ENCODE measurements at places on chromosomes 3 and 15.

GRCh38 chr3:136166507-136166906 lies 29.6 kb downstream of the MSL2 start:
- DNase-seq: no peak

DNA sequence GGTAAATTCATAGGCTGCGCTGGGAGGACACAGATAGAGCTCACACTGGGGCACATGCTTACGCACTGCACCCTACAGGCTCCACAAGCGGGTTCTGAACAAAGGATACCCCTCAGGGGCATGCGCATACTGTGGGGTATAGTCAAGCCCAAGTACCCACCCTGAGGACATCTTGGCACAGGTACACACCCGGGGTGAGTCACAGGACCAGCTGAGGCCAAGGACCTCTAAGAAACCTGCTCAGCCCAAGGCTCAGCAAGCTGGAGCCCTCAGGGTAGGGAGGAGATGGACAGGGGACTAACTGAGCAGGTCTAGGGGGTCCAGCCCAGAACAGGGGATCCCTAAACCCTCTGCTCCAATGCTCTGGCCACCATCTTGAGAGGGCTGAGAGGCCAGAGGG lies 3.3 kb downstream of the SHISA5 start:
- no peak for DNase-seq

- DNase-seq: no peak
Observed at GRCh38 chr3:154886437-154886836, 193.7 kb upstream of the MME start.

DNA sequence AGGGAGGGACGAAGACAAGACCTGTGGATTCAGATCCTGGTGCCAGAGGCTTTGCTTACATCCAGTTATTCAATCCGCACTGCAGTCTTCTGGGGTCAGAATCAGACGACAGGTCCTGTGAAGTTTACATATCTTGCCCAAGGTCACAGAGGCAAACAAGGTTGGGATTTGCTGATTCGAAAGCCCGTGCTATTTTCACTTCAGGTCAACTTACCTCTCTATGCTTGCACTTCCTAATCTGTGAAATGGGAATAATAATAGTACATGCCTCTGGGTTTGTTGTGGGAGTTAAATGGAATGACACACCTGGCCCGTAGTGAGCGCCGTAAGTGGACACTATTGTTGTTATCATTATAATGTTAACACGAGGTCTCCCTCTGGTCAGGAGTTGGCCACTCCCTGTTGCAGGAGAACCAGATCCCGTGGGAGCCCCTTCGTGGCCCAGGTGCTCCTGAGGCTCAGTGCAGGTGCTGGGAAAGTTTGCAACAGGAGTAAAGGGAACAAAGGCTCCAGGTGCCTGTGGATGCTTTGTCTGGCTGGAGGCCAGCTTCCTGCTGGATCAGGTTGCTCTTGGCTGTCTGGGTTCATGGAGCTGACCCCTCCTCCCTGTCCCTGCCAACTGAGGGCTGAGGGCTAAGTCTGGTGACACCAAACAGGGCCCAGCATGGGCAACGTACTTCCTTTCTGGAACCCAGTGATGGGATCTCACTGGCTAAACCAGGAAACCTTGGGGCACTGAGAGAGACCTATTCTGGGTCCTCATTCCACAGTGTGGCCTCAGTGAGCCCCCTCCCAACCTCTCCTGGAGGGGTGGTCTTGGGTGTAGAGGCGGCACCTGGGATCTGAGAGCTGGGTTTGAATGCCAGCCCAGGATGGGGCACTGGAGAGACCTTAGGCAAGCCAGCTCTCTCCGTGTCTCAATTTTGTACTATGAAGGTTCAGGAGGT lies 40.1 kb upstream of the SEMA4B start:
- DNase-seq: no peak

GRCh38 chr15:50800715-50801114 lies 35.2 kb upstream of the SPPL2A start:
- DNase-seq: no peak

DNA sequence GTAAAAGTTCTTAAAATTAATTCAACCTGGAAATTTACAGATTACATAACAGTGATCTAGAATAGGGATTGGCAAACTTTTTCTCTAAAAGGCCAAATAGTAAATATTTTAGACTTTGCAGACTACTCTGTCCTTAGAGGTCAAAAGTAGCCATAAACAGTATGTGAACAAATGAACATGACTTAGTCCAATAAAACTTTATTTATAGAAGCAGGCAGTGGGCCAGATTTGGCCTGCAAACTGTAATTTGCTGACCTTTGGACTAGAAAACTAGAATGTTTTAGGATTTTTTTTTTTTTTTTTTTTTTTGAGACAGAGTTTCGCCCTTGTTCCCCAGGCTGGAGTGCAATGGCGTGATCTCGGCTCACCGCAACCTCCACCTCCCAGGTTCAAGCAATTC lies 12.1 kb downstream of the SENP8 start:
- DNase-seq: no peak

DNA sequence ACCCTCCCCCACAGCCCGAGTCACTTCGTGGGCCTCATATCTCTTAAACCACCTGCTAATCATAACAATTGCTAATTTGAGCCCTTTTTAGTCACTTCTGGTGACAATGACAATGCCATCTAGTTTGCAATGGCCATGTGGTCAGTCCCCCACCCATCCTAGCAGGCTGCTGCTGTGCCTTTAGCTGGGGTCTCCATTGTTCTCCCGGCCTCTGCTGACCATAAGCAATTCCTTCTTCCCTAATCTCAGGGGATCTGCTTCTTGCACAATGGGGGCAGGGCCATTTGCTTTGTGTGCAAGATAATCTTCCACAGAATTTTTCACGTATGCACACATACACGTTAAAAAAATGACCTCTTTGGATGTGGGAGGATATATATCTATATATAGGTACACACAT lies 406.1 kb upstream of the ONECUT1 start:
- DNase-seq: no peak

DNA sequence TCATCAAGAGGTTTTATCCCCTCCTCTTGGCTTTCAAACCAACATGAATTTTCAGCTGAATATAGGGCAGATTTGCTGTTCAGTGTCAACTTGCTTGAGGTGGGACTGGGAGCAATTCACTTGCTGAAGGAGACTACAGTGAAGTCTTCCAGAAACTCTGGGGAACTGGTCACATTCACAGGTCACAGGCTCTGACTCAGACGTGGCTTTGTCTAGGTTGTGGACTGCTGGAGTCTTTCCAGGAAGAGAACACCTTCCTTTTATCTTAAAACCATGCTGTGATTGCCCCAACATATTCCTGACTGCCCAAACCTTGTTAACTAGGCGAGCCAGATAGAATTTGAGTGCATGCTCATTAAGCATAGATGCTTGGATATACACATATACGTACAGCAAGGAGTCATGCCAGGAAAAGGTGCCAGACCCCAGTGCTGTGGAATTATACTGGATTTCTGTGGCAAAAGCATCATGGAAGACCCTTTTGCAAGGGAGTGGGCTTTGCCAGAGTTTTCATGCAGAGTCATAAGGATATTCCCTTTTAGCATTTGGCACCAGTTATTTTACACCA lies 399.1 kb upstream of the TBL1XR1 start:
- no peak for DNase-seq

DNA sequence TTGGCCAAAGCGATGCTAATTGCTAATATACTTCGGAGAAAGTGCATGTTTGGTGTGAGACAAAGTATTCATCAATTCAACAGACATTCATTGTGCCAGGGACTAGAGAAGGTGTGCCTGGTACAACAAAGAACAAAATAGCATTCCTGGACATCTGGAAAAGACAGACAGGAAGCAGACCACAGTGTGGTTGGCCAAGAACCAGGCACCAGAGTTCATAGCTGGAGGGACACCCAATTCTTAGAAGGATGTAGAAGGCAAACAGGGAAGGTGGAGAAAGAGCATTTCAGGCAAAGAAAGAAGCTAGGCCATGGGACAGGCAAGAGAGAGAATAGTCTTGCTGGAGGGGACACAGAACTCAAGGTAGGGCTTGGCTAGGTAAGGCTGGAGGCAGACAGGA lies 105.8 kb upstream of the ETV5 start:
- DNase-seq: no peak

DNA sequence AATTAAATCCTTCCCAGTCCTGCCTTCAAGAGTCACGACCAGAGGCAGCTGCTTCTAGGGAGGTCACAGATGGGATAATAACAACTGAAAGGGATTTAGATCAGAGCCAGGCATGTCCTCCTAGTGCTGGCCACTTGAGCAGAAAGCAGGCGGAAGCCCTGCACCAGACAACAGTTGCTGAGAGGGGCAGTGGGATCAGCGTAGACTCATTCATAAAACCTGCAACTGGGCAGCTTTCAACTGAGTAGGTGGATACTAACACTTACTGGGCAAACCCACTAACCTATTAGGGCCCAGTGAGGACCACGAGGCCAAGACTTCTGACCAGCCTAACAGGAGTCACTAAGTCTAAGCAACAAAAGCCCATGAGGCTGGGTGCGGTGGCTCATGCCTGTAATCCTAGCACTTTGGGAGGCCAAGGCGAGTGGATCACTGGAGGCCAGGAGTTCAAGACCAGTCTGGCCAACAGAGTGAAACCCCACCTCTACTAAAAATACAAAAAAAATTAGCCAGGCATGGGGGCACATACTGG lies 67.0 kb downstream of the DAPK2 start:
- DNase-seq: no peak
